CD4-positive, alpha-beta memory T cell (primary cell): ENCODE measurements at places on chromosomes 5 and 9. TPM values are rescaled to one million over a fixed set of nuclear protein-coding genes. Genes with fewer than 3 reads are reported as not detected.

HCN1 gene
- polyA plus RNA-seq, result not detected

DNA sequence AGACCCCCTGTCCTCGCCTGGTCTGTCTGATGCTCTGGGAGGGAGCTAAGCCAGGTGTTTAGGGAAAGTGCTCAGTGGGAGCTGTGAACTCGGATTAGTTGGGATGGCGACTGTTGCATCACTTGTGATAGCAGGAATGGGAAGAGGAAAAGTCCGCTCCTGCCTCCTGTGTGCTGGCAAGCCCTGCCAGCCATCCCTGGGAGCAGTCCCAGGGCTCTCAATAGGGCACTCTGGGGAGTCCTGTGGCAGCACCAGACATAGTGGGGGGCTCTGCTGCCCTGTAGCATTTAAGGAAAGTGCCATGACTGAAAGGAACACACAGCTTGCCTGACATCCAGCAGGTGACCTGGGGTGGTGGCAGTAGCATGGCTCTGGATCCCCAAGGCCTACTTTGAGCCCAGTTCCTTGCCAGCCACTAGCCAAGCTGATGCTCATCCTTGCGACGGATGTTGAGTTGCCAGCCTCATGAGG, 81.5 kb downstream of the AMBP start:
- H3K27ac ChIP-seq, result no peak overlapping the region
- DNase-seq, result no peak
- H3K4me1 ChIP-seq, result no peaks in the 10 kb centered on the region
- H3K4me3 ChIP-seq, result no peak overlapping the region

DNA sequence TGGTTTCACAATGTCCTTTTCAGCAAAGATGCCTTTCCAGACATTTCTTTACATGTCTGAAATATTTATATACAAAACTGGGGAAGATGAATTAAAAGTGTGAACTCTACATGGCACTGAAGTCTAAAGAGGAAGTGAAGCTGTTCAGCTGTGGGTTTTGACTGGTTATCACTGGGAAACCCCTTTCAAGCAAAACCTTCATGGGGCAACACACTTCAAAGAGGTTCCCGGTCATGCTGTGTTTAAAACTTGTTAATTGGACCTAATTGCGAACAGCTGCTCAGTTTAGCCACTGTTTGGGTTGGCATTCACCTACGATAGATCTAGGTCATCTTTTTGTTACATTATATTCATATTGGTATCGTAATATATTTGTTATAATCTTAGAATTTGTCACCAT, 20.0 kb upstream of the GDNF start:
- H3K36me3 ChIP-seq, result no peaks in the 10 kb centered on the region
- H3K4me1 ChIP-seq, result no peaks in the 10 kb centered on the region
- no peak overlapping the region for H3K4me3 ChIP-seq
- H3K27me3 ChIP-seq, result no peaks in the 10 kb centered on the region
- no peak overlapping the region for H3K27ac ChIP-seq

FOXD1 gene
- polyA plus RNA-seq, result not detected

- H3K27ac ChIP-seq, result no peak overlapping the region
- H3K4me1 ChIP-seq, result no peaks in the 10 kb centered on the region
- no peak for DNase-seq
- H3K36me3 ChIP-seq, result no peaks in the 10 kb centered on the region
These were observed 482.6 kb downstream of the DMAC1 start for GRCh38 chr9:7316967-7317366.
